ENCODE measurements at places on chromosomes 3 and 15.

DNA sequence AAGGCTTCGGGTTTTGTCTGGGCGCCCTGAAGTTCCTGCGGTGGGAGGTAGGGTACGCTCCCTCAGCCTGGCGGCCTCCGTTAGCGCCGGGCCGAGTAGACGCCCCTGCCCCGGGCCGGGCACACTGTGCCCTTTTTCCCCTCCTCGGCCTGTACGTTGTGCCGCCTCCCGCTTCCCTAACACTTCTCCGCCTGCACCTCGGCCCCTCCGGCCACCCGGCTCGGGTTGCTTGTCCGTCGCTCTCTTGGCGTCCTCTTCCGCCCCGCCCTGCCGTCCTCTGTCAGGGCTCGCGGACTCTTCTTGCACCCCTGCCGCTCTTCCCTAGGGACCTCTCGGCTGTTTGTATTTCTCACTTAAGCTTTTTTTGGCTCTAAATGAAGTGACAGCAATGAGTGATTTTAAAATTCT lies 384 bp downstream of the KNL1 start:
- no peak for DNase-seq

- no peak for DNase-seq
These were observed 38.3 kb downstream of the PDE8A start for GRCh38 chr15:85019815-85020590.

GRCh38 chr15:66481107-66481856 lies 16.3 kb downstream of the SNAPC5 start:
- no peak for DNase-seq

- DNase-seq: no peak
These were observed 294.0 kb downstream of the RORA start for GRCh38 chr15:60935130-60935529.

GRCh38 chr3:50656417-50657195 lies 18.1 kb upstream of the DOCK3 start:
- no peak for DNase-seq

DNA sequence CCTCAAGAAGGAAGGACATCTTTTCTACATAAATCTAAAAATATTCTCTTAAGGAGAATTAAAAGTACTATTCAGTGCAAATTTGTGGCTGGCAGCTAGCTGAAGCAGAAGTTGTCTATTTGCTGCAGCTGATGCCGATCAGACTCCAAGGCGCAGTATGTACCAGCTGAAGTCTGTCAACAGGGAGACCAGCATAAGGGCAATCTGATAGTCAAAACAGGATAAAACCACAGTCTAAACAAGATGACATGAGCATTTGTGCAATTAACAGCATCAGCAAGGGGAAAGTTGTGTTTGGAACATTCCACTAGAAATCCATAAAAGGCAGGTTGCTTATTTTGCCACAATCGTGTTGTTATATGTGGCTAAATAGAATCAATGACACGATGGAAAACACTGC lies 198.2 kb upstream of the ROBO2 start:
- no peak for DNase-seq

DNA sequence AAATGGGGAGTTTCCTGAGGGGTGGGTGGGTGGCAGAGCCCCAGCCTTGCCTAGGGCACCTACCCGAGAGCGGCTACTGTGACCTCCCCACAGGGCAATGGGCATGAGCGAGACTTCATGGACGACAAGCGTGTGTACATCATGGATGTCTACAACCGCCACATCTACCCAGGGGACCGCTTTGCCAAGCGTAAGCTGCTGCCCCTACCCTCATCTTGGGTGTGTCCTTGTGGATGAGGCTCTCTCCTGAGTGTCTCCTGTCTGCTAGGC lies 22.6 kb downstream of the HDAC11 start:
- DNase-seq: no peak

DNA sequence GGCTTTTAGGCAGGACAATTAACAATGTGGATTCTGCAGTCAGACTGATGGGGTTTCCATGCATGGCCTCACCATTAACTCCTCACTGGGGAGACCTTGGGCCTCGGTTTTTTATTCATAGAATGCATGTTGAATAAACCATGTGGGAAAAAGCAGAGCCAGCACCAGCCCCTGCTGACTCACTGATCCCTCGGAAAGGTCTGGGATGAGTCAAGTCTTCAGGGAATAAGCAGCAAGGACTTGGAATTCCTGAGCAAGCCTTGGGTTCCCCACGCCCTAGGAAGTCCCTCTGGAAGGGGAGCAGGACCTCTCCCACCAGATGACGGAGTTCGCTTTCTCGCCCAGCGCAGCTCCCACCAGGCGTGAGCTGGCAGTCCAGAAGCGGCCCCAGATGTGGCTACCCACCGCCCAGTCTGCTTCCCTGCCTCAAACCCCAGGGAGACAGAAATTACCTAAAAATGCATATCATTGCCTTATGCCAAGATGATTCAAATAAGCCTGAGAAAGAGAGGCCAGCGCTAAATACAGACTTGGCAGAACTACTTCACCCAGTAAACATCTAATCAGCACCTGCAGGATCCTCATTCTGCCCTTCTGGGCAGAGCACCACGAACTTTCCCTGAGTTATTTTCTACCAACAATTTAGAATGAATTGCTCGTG lies 45.4 kb downstream of the BTD start:
- DNase-seq: peak; percentile 98

GRCh38 chr3:153284282-153284938 lies 122.4 kb downstream of the RAP2B start:
- DNase-seq: peak; percentile 83

- no peak for DNase-seq
These were observed 72.1 kb upstream of the PLAAT1 start for GRCh38 chr3:193168931-193169330.

DNA sequence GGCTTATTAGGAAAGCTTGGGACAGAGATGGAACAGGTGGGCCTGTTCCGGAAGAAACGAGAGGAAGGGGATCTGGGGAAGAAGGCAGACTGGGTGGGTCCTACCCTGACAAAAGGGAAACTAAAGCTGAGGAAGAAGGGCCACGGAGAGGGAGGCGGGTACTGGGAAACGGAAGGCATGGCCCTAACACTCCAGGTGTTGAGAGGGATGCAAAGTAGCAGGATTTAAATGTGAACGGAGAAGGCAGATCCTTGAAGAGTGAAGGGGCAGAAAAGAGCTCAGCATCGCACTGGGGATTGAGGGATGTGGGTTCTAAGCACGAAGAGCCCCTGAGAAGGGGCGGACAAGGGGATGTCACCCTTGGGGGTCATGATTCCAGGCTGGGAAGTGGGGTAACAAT lies 735 bp downstream of the STIMATE start:
- DNase-seq: no peak

DNA sequence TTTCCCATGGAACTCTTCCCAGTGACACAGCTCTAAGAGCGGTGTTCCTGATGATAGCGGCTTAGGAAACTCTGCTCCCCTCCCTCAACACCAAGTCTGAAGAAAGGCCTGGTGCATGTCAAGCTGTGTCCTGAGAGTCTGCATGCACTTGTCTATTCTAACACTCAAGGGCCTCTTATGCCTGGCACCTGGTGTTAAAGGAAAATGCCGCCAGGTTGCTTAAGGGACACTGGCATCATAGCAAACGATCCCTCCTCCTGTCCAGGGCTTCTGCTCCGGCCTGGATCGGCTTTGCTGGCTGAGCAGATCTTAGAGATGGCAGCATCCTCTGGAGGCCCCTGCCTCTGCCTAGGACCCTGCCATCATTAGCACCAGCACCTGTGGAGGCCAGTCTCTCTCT lies 121.7 kb downstream of the MEGF11 start:
- DNase-seq: no peak

- DNase-seq: no peak
These were observed 221.8 kb downstream of the THRB start for GRCh38 chr3:24272875-24273274.

- no peak for DNase-seq
These were observed 8.6 kb downstream of the PIK3CA start for GRCh38 chr3:179156775-179157174.

GRCh38 chr15:81329446-81329845 lies 5.5 kb upstream of the STARD5 start:
- no peak for DNase-seq

- no peak for DNase-seq
These were observed 64.8 kb upstream of the CLSTN2 start for GRCh38 chr3:139870000-139870675.

DNA sequence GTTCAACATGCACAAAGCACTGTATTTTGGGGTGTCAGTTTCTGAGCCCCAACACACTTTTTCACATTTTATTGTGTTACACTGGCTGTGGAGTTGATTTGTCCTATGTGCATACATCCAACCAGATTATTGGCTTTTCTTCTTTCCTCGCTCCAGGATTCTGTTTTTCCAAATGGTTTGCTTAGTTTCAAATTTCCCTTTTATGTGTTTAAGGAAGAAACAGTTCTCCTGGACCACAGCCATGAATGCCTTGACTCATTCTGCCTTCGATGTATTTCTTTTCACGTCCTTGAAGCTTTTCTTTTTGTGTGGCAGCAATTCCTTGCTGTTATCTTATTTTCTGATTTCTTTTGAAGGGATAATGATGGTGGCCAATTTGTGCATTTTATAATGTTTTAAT lies 53.8 kb downstream of the CACNA2D3 start:
- DNase-seq: no peak

- DNase-seq: peak; percentile 58
These were observed 19.9 kb upstream of the ALPK3 start for GRCh38 chr15:84797212-84797611.

- no peak for DNase-seq
These were observed 4.6 kb downstream of the PRR23E start for GRCh38 chr3:127197300-127198189.

DNA sequence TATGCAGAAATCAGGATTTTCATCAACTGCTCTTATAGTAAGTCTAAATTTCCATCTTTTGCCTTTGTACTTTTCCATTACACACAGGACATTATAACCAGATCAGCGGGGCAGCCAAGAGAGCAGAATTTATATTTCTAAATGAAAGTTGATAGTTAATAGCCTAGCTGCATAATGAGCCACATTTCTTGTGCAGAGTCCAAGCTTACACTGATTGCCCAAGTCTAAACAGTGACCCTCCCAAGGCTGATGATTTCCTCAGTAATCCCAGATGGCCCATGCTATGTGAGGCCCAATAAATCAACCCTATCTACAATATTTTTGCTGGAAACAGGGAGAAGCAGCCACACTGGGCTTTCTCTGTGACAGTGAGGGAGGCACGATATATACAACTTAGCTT lies 475.8 kb upstream of the KCNMB2 start:
- no peak for DNase-seq

DNA sequence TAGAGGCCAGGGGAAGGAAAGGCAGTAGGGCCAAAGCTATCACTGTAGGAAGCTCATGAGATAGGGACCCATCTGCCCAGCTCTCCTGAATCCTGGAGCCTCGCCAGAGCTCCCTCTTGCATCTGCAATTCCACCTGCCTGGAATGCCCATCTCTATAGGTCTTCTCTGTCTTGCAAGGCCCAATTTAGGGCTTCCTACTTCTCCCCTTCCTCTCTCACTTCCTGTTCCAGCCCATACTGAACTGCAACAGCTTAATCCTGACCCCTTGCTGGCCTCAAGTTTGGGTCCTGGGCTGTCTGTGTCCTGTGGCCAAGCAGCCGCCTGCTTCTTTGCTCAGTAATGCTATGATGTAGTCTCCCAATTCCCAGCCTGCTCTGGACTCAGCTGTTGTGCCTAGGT lies 3.6 kb upstream of the PTPN23 start:
- DNase-seq: no peak

DNA sequence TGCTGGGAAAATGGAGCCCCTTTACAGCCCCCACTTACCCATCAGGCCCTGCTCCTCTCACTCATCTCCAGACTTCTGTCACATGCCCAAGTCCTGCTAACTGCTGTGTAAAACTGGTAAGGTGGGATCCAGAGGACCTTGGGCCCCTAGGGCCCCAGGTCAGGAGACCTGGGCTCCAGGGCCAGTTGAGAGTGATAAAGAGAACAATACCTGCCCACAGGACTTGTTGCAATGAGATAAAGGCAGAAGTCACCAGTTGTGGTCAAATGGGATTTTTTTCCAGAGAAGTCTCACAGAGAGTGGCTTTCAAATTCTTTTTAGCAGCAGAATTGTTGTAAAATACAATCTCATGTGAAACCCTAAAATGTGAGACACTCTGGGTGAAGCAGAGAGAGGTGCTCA lies 753 bp downstream of the FURIN start:
- DNase-seq: no peak

- DNase-seq: no peak
These were observed 10.9 kb downstream of the GNB5 start for GRCh38 chr15:52180196-52180835.

- no peak for DNase-seq
These were observed 16.6 kb downstream of the SPCS1 start for GRCh38 chr3:52722491-52722890.

DNA sequence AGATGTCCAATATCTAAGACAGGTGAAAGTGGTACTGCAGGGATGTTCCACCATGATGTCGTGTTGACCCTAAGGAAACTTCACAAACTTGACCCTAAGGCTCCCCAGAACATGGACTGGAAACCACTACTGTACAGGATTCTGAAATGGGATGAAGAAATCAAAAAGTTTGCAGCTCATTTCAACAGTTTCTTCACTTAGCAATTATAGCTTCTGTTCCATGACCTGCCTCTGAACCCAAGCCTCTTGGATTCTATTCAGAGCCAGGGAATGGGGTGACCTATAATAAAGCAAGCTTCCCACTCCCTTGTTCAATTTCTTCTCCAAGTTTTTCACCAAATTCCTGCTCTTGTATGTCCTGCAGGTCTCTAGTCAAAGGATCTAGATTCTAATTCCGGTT lies 40.7 kb downstream of the DUT start:
- DNase-seq: no peak

DNA sequence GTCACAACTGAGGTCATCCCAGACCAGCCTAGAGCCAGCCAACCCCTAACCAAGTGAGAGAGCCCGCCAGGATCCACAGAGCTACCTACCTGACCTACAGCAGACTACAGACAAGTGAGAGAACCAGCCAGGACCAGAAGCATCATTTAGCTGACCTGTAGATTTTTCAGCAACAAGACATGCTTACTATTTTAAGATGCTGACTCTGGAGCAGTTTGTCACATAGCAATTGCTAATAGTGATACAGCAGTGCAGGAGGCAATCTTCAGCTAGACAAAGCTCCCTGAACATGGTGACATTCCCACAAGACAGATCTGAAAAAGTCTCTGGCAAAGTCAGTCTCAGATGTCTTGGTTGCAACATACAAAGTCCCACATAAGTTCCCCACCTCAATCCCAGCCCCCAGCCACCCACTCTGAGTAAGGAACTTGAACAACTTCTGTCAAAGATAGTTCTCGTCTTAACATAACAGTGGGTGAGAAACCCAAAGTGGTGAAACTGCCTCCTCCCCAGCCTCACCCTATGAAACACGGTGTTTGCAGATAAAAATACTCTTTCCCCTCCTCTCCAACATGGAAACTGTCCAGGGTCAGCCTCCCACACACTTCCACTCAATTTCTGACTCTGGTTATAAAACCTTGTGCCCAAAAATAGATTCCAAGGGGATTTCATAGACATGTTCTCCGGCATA lies 120.3 kb upstream of the SLC6A11 start:
- no peak for DNase-seq

DNA sequence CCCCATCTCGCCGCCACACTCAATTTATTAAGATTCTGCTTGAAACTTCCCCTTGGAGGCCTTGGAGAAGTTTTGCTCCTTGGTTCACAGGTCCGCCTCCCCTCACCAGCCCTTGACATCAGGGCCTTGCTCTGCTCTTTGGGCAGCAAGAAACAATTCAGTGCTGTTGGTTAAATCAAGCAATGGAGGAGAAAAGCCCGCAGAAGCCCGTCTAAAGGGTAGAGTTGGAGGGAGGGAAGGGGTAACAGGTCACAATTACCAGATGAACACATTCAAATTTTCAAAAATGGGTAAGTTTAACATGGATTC lies 429 bp downstream of the PARP9 start:
- no peak for DNase-seq

GRCh38 chr3:98185180-98185579 lies 18.7 kb downstream of the OR5H15 start:
- DNase-seq: no peak

- no peak for DNase-seq
These were observed 240.0 kb upstream of the GBE1 start for GRCh38 chr3:82001276-82001923.

Data from non-pigmented ciliary epithelial cell (primary cell).